PC-9 (cell line): ENCODE measurements at places on chromosomes 2 and 18.
A peak's percentile ranks its signal among the peaks of the same experiment; 100 is the strongest.

DNA sequence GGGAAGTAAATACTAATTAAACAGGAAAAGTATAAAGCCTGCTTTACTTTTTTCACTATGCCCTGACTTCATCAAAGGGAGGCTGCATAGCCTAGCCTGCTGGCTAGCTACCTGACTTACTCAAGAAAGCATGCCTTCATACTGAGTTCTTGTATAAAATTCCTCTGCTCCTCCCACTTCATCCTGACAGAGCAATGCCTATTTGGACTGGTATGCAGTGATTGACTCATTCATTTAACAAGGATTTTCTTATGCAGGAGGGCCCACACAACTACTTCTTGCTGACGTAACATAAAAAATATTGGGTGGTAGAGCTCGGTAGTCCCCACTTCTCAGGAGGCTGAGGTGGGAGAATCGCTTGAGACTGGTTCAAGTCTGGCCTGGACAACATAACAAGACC, 70.5 kb downstream of the PRPF40A start:
- DNase-seq: peak; percentile 77

DNA sequence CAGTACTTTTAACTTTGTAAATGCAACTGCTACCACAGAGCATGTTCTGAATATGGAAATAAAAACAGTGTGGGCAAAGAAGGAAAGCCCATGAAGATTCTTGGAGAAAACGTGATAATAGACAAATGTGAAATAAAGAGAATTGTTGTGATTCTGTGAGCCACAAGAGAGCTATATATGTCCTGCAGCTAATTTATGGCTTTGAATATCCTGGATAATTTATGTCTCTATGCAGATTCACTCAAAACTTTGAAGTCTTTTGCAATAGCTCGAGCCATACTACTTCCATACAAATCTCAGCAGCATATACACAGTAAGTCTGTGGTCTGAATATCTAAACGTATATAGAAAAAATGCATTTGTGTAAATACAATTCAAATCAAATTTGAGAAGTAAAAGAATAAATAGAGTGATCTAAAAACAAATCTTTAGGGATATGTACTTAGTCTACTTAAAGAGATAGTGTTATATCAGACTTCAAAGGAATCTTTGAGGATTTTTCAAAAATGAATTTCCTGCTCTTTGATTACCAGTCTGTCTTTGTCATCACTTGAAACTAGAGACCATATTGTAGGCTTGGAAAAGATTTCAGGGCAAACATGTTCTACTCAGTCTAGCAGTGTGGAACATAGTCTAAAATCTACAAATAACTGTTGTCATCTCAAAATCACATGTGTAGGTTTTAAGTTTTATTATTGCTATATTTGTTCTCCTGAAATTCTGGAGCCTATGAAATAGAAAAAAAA, 107.1 kb downstream of the CSRNP3 start:
- DNase-seq: no peak

GRCh38 chr2:2230433-2230817, 100.7 kb downstream of the MYT1L start:
- DNase-seq: no peak

GRCh38 chr2:20534913-20535801, 88.3 kb downstream of the RHOB start:
- no peak for DNase-seq
